BJ (cell line): ENCODE measurements at places on chromosomes 16 and 17.

GRCh38 chr16:48169896-48170295 is 14.1 kb upstream of the ABCC12 start:
- no peak for DNase-seq

DNA sequence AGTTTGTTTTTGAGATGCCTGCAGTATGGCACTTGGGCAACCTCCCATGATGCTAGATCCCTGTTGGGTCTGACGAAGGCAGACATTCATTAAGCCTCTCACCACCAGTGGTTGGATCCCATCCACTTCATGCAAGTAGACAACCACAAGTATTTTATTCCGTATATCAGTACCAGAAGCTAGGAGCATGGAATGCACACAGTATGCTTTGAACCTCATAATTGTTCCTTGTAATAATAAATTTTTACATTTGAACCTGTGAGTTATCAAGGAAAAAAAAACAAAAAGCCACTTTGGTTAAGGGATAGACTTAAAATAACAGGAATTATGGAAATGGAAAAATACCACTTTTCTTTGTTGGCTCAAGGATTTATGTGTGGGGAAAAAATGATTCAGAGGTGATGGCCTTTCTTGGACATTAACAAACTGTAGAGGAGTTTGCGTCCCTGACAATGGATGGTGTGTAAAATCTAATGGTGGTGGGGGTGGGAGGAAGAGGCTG is 107.1 kb upstream of the KCNJ16 start:
- peak; percentile 93 for DNase-seq

- no peak for DNase-seq
Measured at GRCh38 chr16:64983963-64984362, 137.9 kb downstream of the CDH11 start.

- no peak for DNase-seq
Measured at GRCh38 chr16:10551881-10552280, 28.5 kb downstream of the EMP2 start.

DNA sequence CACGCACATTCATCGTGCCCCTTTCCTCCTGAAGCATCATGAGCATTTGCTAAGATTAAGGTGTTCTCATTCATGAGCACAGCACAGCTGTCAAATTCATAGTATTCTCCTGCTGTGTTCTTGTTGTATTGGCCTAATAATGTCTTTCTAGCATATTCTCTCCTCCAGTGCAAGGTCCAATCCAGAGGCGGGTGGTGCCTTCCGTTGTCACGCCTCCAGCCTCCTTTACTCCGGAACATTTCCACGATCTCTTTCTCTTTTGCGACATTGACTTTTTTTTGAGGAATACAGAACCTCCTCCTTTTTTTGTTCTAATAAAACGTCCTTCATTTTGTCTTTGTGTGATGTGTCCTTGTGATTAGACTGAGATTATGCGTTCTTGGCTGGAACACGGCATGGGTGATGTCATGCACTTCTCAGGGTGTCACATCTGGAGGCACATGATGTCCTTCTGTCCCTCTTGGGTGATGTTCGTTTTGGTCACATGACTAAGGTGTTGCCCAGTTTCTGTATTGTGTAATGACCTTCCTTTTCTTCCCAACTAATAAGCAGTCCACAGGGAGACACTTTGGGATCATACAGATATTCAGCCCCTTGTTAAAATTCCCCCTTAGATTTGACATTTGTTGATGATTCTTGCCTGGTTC is 66.3 kb downstream of the CLEC16A start:
- DNase-seq, result no peak

DNA sequence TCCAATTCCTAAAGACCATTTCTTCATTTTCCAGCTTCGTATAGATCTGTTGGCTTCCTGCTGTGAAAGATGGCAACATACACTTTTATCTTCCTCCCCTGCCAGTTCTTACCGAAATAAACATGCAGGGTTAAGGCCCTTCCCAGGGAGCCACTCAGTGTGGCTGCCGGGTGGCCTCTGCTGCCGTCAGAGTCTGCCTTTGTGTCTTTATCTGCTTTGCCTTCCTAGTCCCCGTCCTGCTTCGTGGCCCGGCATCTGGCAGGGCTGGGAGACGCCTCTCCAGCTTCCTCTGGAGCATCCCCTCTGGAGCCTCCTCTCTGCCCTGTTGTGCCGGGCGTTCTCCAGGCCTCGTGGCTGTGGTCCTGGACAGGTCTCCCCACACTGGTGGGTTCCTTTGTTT is 30.3 kb upstream of the CAPN15 start:
- no peak for DNase-seq

DNA sequence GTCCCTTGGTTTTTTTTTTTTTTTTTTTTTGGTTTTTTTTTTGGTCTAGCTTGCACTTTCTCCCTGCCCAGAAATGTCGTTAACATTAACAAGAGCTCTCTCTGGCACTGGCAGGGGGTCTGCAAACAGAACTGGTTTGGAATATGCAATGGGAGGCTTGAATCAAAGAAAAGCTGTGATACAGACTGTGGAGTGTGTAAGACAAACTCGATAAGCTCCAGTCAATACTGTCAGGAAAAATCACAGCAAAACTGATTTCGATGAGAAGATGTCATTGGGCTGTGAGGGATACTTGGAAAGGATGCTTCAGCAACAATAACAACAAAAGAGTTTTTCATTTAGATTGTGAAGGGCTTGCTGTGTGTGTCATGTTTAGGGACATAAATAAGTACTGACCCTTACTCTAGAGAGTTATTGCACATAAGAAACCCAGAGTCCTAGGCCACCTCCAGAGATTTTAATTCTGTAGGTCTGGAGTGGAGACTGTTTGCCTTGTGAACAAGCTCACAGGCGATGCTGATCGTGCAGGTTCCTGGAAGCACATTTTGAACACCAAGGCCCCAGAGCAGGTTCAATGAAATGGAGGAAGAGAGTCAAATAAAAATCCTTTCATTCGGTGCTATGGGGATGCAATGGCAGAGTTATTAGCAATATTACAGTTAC is 470.7 kb upstream of the RBFOX1 start:
- DNase-seq, result no peak

- no peak for DNase-seq
Measured at GRCh38 chr17:34852614-34853013, 108.6 kb downstream of the CCT6B start.

DNA sequence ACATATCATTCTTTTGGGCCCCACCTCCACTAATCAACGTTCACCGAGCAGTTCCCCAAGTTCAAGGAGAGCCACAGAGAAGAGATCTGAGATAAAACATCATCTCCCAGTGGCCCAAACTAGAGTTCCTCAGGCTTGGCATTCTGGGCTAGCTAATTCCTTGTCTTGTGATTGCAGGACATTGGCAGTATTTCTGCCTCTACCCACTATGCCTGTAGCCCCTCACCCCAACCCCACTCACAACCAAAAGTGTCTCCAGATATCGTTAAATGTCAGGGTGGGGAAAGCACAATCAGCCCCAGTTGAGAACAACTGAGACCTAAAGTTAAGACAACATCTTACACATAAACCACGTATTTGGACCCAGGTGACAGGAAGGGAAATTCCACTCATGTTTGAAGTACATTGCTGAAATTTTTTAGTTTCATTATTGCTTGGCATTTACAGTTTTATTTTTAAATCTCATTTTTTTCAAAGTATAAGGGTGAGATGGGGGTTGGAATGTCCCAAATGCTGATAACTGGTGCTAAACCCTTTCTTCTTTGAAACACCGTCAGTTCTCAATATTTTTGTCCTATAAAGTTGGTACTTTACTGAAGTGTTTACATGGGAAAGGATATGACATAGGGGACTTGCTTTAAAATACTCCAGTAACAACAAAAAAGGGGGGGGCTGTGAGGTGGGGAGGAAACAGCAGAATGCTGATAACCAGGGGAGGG is 13.6 kb downstream of the ZC3H7A start:
- DNase-seq, result no peak

DNA sequence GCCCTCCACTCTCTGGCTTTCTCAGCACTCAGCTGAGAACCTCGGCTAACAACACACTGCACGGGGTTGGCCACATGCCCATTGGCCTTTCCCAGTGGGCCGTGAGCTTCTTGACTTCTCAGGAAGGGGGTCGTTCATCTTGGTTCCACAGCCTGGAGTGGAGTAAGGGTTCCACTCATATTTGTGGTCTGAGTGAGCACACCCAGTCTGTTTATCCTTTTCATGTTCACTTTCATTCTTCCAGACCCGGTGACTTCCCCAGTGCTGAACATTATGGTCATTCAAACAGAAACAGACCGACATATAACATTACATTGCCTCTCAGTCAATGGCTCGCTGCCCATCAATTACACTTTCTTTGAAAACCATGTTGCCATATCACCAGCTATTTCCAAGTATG is 8.2 kb downstream of the MILR1 start:
- no peak for DNase-seq

GRCh38 chr17:70780031-70780430 is 610.7 kb downstream of the KCNJ2 start:
- DNase-seq, result no peak

- DNase-seq, result no peak
Measured at GRCh38 chr17:70295731-70296130, 126.4 kb downstream of the KCNJ2 start.

- DNase-seq, result no peak
Measured at GRCh38 chr17:73316919-73317505, 5.2 kb upstream of the CDC42EP4 start.

GRCh38 chr16:6499413-6499812 is 833.2 kb upstream of the RBFOX1 start:
- no peak for DNase-seq

DNA sequence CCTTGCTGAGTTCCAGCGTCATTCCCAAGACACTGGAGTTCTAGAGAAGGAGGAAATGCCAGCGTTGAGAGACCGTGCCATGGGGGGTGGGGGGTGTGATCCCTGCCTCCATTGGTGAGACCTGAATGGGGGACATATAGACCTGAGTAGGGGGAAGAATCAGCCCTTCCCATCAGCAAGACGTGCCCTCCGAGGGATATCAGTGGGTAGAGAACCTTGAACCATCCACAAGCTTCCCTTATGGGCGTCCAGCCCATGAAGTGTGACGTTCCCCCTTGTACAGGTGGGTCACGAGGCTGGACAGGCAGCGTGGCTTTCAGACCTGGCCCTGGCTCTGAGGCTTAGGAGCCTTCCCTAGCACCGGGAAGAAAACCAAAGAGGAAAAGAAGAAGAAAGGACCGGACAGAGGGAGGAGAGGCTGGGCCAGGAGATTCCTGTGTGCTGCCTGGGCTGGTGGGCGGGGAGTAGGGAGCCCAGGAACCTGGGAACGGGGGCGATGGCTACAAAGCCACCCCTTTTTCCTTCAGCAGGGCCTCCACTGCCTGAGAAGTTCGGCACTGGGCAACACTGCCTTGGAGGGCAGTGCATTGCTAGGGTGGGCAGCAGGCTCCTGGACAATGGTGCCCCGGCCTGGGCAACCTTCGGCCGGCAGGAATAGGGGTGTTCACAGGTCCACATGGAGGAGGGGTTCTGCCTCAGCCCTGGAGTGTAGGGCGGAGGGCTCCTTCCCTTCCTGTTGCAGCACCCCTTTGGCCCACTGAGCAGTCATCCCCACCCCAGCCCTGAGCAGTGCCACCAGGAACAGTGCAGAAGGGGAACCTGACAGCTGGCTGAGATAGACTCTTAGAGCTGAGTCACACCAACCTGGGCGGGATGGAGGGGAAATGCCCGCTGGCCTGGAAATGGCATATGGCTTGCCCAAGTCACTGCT is 7.2 kb downstream of the RAB11FIP4 start:
- no peak for DNase-seq
